Fibroblast of pulmonary artery (primary cell): ENCODE measurements at places on chromosomes 4 and X.

DNA sequence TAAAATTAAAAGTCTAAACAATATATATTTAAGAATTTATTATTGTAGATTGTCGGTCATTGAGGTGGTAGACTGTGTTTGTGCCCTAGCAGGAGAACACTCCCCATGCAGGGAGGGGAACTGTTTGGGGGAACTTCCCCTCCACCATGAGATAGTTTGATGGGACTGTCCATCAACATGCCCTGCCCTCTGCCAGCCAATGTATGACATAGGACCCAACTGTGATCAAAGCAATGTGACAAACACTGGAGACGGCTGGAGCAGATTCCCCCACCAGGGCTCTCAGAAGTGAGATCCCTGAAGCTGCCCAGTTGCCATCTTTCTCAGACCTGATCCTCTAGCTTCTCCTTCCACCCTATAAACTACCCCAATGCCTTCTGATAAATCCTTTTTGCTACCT, 44.9 kb downstream of the SH3KBP1 start:
- DNase-seq: no peak

- DNase-seq: peak; percentile 35
These were observed 2666.6 kb downstream of the PCDH7 start for GRCh38 chr4:33386764-33387163.

DNA sequence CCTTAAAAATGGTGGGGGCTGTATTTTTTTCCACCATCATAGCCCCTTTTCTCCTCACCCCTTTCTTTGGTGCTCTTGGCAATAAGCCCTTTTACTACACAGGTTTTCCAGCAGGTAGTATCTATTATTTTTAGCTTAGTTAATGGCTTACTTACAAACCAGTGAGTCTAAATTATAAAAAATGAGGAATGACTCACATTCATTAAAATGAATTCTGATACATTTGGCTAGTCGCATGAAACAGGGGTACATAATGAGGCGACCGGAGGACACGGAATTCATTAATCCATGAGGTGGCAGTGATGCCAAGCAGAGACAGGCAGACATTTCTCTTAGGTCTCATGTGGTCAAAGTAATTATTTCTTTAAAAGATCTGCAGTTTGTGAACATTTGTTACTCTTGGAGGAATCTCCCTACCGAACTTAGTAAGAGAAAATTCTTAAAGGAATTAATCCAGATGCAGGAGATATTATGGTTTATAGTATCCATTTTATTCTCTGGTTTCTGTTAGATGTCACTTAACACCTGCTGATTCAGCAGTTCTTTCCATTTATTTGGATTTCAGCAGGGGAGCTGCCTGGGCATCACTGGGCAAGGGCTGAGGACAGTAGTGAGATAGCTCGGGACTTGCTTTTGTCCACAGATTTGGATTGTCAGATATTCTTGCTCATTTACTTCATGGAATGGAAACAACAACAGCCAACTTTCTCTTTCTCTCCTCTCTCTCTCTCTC, 575.0 kb upstream of the NR3C2 start:
- no peak for DNase-seq

GRCh38 chr4:98584265-98584664, 74.1 kb downstream of the TSPAN5 start:
- DNase-seq: no peak

DNA sequence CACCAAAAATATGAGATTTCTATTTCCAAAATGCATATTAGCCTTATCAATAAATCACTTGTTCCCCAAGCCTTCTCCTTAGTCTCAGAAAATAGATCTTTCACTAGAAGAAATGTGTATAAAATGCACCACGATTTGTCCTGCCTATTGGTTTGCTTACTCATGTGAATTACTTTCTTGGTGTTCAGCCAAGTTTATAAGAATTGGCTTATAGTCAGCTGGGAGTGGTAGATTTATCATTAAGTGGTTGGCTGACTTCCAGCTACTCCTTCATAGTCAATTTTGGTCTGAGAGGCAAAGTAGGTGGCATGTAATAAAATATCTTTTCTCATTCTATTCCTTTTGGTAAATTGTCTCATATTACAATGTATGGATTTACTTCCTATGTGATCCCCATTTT, 1.3 kb downstream of the SULT1E1 start:
- DNase-seq: peak; percentile 68

DNA sequence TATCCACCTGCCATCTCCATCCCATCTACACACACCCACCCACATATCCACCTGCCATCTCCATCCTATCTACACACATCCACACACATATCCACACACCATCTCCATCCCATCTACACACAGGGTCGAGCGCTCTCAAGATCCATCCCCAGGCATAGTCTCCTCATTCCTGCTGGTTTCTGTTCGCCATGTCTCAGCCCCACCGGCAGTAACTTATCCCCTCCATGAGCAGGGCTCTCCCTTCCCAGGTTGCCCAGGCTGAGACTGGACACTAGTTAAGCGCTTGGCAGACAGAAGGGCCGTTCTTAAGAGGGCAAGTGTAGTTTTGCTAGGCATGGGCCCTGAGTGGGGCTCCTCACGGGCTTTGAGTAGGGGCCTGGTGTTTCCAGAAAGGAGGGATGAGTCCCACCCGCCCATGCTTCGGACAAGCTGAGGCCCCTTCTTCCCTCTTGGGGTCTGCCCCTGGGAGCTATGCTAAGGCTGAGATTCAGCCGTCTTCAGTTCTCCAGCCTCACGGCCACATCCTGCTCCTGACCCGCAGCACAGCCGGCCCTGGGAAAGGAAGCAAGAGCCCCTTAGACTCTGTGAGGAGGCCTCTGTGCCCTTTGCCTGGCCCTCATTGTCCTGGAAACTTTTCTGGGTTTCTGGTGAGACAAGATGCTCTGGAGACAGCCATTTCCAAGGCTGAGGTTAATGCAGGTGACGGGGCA, 20.4 kb downstream of the TMEM271 start:
- DNase-seq: no peak

- peak; percentile 74 for DNase-seq
These were observed 12.7 kb downstream of the ART3 start for GRCh38 chr4:76087007-76087769.

DNA sequence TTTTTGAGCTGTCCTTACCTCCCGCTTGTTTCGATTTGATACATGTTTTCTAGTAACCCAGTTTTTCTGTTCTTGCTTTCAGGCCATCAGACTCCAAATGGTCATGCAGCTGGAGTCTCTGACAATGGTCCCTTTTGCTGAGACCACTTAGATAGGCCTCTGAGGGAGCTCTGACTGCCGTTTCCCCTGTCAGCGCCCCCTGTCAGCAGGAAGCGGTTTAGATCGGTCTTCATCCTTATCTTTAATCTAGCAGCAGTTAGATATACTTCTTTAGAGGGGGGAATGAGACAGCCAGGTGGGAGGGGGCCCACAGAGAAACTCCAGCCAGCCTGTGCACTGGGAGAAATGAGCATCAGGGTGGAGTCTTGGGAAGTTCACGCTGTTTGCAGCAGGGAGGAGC, 457.9 kb downstream of the GPAT3 start:
- no peak for DNase-seq

GRCh38 chrX:13194291-13195103, 125.4 kb downstream of the ATXN3L start:
- DNase-seq: no peak

GRCh38 chrX:152899874-152900719, 2.2 kb downstream of the ZNF185 start:
- DNase-seq: no peak

DNA sequence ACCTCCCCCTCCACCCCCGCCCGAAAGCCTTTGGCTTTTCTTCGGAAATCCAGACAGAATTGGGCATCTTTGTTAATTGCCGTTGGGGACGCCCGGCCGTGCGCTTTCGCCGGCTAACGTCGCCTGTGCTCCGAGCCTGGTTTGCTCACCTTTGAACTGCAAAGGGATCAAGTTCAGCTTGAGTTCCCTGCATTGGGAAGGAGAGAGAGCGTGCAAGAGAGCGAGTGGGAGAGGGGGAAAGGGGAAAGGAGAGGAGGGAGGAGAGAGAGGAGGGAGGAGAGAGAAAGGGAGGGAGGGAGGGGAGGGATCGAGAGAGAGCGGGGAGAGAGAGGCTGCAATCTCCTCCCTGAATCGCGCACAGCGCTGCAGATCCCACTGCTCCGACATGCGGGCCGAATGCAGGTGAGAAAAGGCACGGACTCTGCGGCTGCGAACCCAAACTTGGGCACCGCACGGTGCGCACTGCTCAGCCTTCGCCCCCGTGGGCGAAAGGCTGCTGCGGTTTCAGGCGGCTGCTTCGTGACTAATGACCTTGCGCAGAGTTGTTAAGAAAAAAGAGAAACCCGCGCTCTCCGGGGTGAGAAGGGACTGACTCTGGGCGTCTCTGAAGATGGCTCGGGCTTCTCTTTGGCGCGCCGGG, at the start of gene PCDH7:
Gene PCDH7 (plus strand): TSS at position 349 of the 640 bp plus-strand sequence. CDS start 1,054 bp downstream, outside the sequence.
- peak; percentile 60 for DNase-seq

DNA sequence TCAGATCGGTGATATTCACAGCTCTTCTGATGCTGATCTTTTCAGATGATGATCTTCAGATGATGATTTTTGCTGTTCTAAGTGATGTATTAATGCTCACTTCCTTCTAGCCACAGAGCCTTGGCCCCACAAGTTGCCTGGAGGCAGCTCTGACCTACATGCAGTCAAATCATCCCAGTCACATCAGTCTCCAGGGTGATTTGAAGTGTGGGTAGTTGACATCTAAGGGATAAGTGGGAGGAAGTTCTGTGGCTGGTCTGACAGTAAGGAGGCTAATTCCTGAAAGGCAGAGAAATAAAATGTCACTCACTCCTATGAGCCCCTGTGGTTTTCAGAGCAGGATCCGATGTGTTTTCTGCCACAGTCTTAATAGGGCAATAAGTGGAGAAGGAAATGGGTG, 79.8 kb upstream of the RPL34 start:
- no peak for DNase-seq

- no peak for DNase-seq
These were observed 320.1 kb downstream of the BCOR start for GRCh38 chrX:39777623-39778025.

DNA sequence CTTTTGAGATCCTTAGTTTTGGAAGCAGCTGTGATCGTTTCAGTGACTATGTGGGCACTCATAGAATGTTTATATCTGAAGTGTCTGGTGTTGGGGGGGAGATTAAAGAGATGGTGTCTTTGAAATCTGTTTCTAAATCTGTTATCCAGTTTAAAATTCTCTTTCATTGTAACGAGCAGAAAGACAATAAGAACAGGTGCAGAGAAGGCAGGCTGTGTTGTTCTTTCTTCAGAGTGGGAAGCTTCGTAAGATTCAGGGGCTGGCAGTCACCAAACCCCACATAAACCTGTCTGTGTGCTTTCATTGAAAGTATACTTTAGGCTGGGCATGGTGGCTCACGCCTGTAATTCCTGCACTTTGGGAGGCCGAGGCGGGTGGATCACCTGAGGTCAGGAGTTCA, 16.3 kb upstream of the DHRSX start:
- no peak for DNase-seq
